Stimulated activated CD8-positive, alpha-beta memory T cell treated with anti-CD3 and anti-CD28 coated beads, Interleukin-4, amount 100 ng/mL, for 4 hours (primary cell): ENCODE measurements at places on chromosomes 13 and 19.

DNA sequence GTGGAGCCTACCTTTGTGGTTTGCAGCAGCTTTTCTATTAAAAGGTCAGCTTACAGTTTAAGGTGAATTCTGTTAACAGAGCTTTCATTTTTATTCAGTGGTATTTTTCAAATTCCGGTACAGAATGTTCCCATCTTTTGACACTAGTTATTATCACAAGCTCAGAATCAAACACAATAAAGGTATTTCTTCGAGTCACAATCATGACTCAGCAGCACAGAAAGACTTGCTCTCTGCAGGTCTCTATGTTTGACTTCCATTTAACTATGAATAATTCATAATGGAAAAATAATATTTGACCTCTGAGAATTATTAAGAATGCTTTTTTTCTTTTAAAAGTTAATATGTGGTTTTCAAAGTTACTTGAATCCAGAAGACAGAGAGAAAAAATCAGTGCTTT lies 28.2 kb downstream of the DACH1 start:
- no peak for DNase-seq

- DNase-seq: no peak
These were observed 533.6 kb downstream of the MYO16 start for GRCh38 chr13:109163037-109163379.

GRCh38 chr13:75160984-75161383 lies 321.0 kb downstream of the TBC1D4 start:
- no peak for DNase-seq

DNA sequence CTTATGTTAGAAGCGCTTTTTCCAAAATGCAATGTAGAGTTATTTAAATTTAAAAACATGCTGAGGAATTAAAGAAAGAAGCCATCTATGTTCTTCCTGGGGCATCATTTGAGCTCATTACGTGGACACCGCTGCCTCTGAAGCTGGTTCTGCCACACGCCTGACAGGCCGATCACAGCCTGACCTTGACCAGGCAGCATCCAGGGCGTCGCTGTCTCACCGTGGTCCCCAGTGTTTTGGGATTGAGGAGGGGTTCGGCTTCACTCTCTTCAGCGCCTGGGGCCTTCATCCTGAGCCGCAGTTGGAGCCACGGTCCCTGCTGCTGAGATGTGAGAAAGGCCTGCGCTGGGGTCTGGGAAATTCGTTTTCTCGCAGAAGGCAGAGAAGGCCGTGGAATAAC lies 64.0 kb downstream of the ATP11A start:
- DNase-seq: no peak

DNA sequence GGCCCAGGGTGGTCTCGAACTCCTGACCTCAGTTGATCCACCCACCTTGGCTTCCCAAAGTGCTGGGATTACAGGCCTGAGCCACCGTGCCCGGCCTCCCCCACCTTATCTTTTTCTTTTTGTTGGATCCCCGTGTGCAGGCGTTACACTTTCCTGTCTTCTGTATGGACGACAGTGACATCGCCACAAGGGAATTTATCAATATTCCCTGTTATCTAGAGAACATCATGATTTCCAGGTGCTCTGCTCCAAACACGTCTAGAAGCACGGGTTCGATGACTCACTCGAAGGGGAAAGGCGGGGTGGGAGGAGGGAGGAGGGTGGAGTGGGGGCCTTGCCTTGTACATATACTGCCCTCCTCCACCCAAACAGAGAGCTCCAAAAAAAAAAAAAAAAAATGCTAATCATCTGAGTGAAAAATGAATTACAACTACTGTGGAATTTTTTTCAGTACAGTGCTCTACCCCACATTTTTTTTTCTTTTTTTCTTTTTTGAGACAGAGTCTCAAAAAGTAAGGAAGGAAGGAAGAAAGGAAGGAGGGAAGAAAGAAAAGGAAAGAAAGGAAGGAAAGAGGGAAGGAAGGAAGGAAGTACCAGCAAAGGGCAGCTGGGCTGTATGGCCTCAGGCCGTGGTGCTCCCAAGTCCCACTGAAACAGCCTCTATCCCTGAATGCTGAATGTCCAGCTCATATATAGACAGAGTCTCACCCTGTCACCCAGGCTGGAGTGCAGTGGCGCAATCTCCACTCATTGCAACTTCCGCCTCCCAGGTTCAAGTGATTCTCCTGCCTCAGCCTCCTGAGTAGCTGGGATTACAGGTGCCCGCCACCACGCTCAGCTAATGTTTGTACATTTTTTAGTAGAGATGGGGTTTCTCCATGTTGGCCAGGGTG lies 36.8 kb downstream of the INSR start:
- no peak for DNase-seq

GRCh38 chr13:75825594-75825993 lies 189.5 kb downstream of the LMO7 start:
- no peak for DNase-seq

- no peak for DNase-seq
These were observed 34.9 kb downstream of the PAK4 start for GRCh38 chr19:39160523-39160861.

GRCh38 chr13:51249255-51249654 lies 27.1 kb downstream of the FAM124A start:
- no peak for DNase-seq

- DNase-seq: no peak
These were observed 439.4 kb upstream of the KLF12 start for GRCh38 chr13:74573654-74574053.

GRCh38 chr13:28043224-28043623 lies 54.7 kb upstream of the URAD start:
- DNase-seq: no peak

- no peak for DNase-seq
These were observed at the start of gene PALM3 for GRCh38 chr19:14061751-14062557. TSS of gene PALM3 (minus strand) at chr19:14062076. CDS start at chr19:14061980, 96 bp downstream.

DNA sequence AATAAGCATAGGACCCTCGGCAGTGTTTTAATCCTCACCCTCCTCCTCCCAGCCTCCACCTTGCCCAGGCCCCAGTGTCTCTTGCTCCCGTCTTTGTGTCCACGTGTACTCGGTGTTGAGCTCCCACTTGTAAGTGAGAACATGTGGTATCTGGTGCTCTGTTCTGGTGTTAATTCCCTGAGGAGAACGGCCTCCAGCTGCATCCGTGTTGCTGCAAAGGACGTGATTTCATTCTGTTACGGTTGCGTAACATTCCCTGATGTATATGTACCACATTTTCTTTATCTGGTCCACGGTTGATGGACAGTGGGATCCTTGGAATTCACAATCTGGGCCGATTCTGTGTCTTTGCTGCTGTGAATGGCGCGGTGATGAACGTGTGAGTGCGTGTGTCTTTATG lies 44.7 kb upstream of the TFDP1 start:
- DNase-seq: no peak
